Activated CD4-positive, alpha-beta T cell treated with anti-CD3 and anti-CD28 coated beads, Interleukin-2, amount 10 ng/mL, durations not matched to agents 24 days and 14 days (primary cell): ENCODE measurements at places on chromosomes 5 and 9. TPM values are rescaled to one million over a fixed set of nuclear protein-coding genes. Genes with fewer than 3 reads are reported as not detected.

GRCh38 chr9:137673886-137674285, 55.1 kb downstream of the EHMT1 start:
- no peaks in the 10 kb centered on the region for H3K27me3 ChIP-seq
- H3K4me3 ChIP-seq = no peak overlapping the region
- no peak for DNase-seq
- peaks cover 13% of the 10 kb centered on the region for H3K4me1 ChIP-seq
- H3K27ac ChIP-seq = no peak overlapping the region

GRCh38 chr5:167332309-167332708, 959.1 kb upstream of the WWC1 start:
- no peaks in the 10 kb centered on the region for H3K36me3 ChIP-seq
- no peaks in the 10 kb centered on the region for H3K27me3 ChIP-seq
- no peaks in the 10 kb centered on the region for H3K4me1 ChIP-seq
- H3K4me3 ChIP-seq = no peak overlapping the region

Gene SPINK6
- not detected in 2 replicates for total RNA-seq

Gene OTP
- not detected in 2 replicates for total RNA-seq

DNA sequence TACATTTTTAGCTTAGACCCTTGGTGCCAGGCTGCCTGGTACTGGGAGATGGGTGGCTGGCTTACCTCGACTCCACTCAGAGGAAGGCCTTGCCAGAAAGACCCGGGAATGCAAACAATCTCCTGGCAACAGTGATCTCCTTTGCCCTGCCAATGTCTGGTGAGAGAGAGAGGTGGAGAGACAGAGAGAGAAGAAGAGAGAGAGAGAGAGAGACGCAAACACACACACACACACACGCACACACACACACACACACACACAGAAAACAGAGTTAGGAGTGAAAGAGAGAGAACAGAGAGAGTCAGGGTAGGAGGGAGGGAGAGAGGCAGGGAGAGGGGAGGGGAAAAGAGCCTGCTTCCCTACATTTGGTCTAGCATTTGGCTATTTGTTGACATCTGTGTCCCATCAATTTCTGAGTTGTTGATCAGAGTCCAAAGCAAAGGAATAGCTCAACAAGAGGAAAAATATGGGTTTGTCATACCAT, 181.6 kb upstream of the MAP1B start:
- H3K4me1 ChIP-seq = no peaks in the 10 kb centered on the region
- H3K27ac ChIP-seq = no peak overlapping the region
- no peak overlapping the region for H3K4me3 ChIP-seq

Gene PPP2R2B
- total RNA-seq = 0.12 TPM in 1 of 2 replicates, not detected in the other

DNA sequence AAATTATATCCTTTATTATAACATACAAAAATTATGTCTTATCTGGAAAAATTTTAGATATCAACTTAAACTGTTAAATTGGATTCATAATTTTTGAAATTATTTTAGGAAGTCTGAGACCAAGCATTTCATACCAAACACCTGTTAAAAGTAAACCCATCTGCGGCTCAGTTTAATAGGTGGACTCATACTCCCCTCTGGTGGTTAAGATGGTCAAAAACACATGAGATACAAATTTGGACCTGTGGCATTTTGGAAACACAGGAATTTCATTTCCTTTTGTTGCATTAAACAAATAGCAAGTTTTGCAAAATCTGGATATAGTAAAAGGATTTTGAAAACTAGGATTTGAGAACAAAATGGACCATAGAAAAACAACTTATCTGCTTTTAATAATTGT, 53.7 kb downstream of the RGMB start:
- H3K36me3 ChIP-seq = no peaks in the 10 kb centered on the region
- H3K27me3 ChIP-seq = peaks cover 4% of the 10 kb centered on the region
- no peak for DNase-seq
- H3K4me1 ChIP-seq = no peaks in the 10 kb centered on the region
- H3K4me3 ChIP-seq = no peak overlapping the region

Gene FRMD3
- 0.30 and 0.59 TPM in 2 replicates for total RNA-seq

- peaks cover 19% of the 10 kb centered on the region for H3K27me3 ChIP-seq
- DNase-seq = no peak
- no peaks in the 10 kb centered on the region for H3K36me3 ChIP-seq
- H3K27ac ChIP-seq = no peak overlapping the region
These were observed 48.8 kb upstream of the TBCA start for GRCh38 chr5:77824981-77825380.

DNA sequence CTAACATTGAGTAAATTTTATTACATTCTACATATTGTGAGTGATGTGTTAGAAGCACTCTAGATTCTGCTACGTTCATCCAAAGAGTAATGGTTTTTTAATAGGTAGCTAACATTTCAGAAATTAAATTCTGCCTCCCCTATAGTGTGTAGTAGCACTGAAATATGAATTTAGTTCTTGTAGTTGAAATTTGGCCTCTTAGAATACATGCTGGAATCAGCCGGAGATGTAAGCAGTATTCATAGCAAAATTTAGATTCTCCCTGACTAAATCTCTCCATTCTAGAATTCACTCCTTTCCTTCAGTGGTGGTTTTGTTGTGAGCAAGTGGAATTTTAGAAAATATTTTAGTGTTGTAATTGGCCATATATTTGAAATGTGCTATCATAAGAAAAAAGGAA, 799.9 kb upstream of the CDH10 start:
- H3K36me3 ChIP-seq = no peaks in the 10 kb centered on the region
- no peak for DNase-seq
- H3K27ac ChIP-seq = no peak overlapping the region
- H3K4me3 ChIP-seq = no peak overlapping the region
- H3K27me3 ChIP-seq = no peaks in the 10 kb centered on the region

Gene PCDHB15
- not detected in 2 replicates for total RNA-seq

- H3K4me1 ChIP-seq = no peaks in the 10 kb centered on the region
- no peak overlapping the region for H3K27ac ChIP-seq
- peaks cover 27% of the 10 kb centered on the region for H3K36me3 ChIP-seq
- DNase-seq = no peak
- H3K4me3 ChIP-seq = no peak overlapping the region
These were observed 67.0 kb downstream of the STX17 start for GRCh38 chr9:99973455-99973854.

GRCh38 chr9:116580853-116581252, 106.3 kb upstream of the TRIM32 start:
- H3K4me3 ChIP-seq = no peak overlapping the region
- DNase-seq = no peak
- no peaks in the 10 kb centered on the region for H3K36me3 ChIP-seq

- no peak overlapping the region for H3K27ac ChIP-seq
- no peak overlapping the region for H3K4me3 ChIP-seq
- no peak for DNase-seq
- H3K27me3 ChIP-seq = no peaks in the 10 kb centered on the region
These were observed 56.1 kb downstream of the TTLL11 start for GRCh38 chr9:122036988-122037387.

Gene SPATA31C1
- not detected in 2 replicates for total RNA-seq

DNA sequence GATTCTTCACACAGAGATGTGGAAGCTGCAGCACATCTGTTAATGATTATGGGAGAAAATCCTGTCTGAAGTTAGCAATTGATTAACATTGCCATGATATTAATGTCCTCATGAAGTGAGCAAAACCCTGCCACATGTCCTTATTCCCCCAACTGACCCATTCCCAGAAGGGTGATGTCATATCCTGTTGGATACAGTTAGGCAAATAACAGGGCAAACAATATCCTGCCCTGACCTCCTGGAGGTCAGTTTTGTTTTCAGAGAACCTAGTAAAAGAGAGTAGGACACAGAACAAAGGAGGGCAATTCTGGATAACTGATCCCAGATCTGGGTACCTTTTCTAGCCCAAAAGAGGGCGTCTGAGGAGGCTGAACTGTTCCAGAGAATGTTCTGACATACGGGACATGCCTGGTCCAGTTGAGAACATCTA, 11.0 kb downstream of the ABLIM3 start:
- no peak for DNase-seq
- no peak overlapping the region for H3K4me3 ChIP-seq
- H3K27ac ChIP-seq = no peak overlapping the region
- H3K27me3 ChIP-seq = peaks cover 5% of the 10 kb centered on the region

DNA sequence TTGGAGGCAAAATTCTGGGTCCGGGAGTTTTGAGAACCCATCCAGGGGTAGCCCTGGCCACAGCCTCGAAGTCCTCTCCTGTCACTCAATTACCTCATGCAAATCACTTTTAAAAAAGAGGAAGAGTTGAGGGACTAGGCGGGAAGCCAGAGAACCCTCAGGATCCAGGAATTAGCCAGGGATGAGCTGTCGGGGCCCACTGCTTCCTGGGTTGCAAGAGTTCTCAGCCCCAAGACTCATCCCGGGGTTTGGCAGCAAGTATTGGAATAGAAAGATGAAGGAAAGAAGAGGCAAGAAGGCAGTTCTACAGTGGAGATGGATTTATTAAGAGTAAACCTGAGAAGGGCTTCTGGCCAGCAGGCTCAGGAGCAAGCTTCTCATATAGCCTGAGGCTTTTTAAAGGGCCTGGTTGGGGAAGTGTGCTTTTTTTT, 25.6 kb downstream of the C9orf50 start:
- H3K27ac ChIP-seq = no peak overlapping the region
- H3K4me1 ChIP-seq = peaks cover 27% of the 10 kb centered on the region
- H3K36me3 ChIP-seq = peaks cover 2% of the 10 kb centered on the region
- no peak for DNase-seq

- H3K27me3 ChIP-seq = peaks cover 4% of the 10 kb centered on the region
- no peak overlapping the region for H3K4me3 ChIP-seq
- no peak overlapping the region for H3K27ac ChIP-seq
- no peak for DNase-seq
- no peaks in the 10 kb centered on the region for H3K36me3 ChIP-seq
- no peaks in the 10 kb centered on the region for H3K4me1 ChIP-seq
These were observed 357.7 kb downstream of the ARRDC3 start for GRCh38 chr5:91025449-91025848.

DNA sequence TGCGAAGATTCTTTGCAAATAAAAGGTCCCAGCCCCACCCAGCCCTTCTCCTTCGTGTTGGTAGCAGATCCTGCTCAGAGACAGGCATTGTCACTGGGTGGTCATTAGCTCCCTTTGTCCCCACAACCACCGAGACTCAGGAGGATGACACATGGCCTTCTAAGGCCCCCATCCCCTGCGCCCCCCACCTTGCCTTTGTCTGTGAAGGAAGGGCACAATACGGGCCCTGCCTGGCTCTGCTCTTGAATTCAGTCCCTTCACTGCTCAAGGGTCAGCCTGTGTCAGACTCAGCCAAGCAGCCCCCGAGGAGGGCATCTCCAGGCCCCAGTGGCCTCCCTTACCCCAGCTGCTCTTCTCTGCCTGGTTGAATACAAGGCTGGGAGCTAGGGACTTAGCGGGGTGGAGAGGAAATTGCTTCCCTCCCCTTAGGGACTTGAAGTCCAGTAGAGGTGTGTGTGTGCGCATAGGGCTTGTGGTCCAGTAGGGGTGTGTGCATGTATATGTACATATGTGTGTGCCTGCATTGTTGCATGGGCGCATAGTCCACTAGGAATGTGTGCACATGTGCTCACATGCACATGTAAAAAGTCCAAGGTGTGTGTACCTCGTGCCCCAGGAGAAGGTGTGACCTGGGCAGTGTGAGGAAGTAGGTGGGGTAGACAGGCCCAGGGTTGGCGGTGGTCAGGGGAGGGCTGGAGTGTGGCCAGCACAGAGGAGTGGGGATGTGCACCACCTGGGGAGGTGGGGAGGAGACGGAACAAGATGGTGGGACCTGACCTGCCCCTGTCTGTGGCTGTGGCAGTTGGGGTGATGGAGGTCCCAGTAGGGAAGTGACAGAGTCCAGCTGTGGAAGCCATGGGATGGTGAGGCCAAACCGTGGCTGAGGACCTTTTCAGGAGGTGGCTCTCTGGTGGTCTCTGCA, 59.1 kb downstream of the PHF2 start:
- H3K27me3 ChIP-seq = no peaks in the 10 kb centered on the region
- H3K4me3 ChIP-seq = no peak overlapping the region
- H3K36me3 ChIP-seq = peaks cover 35% of the 10 kb centered on the region
- DNase-seq = no peak

GRCh38 chr5:174571662-174572397, 152.6 kb upstream of the MSX2 start:
- H3K27me3 ChIP-seq = no peaks in the 10 kb centered on the region
- no peaks in the 10 kb centered on the region for H3K4me1 ChIP-seq
- H3K27ac ChIP-seq = no peak overlapping the region
- no peak overlapping the region for H3K4me3 ChIP-seq
- no peak for DNase-seq
- no peaks in the 10 kb centered on the region for H3K36me3 ChIP-seq

Gene GABRP
- total RNA-seq = not detected in 2 replicates

- no peak overlapping the region for H3K4me3 ChIP-seq
- no peak for DNase-seq
- no peaks in the 10 kb centered on the region for H3K27me3 ChIP-seq
- no peak overlapping the region for H3K27ac ChIP-seq
- no peaks in the 10 kb centered on the region for H3K4me1 ChIP-seq
- H3K36me3 ChIP-seq = no peaks in the 10 kb centered on the region
These were observed 85.3 kb upstream of the COX7C start for GRCh38 chr5:86532429-86532828.

DNA sequence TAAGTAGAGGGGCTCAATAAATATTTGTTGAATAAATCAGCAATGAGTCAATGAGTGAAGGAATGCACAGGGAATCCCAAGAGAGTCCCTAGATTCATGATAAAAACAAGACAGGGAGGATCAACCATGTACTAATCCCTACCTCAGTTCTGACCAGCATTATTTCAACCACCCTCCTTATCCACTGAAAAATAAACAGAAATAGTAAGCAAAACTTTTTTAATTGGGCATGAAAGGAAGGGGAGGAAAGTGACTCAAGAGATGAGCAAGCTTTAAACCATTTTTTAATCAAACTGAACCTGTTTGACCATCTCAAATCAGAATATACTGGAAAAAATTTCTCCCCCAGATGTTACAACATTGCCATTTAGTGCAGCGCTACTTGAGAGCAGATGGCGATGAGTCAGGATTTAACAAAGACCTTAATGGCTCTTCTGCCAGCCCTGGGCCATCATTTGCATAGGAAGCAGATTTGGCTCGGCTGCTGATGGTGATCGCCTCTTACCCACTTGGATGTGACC, 194.8 kb upstream of the SLC30A5 start:
- H3K4me1 ChIP-seq = peaks cover 7% of the 10 kb centered on the region
- no peak overlapping the region for H3K27ac ChIP-seq
- H3K4me3 ChIP-seq = no peak overlapping the region
- H3K36me3 ChIP-seq = no peaks in the 10 kb centered on the region
- no peak for DNase-seq

Gene PCDHB10
- not detected in 2 replicates for total RNA-seq
